ENCODE measurements at places on chromosomes 16 and 17.

GRCh38 chr17:77286641-77287431, 146.1 kb downstream of the SEC14L1 start:
- no peak for DNase-seq

- DNase-seq, result no peak
Measured at GRCh38 chr17:71849783-71850768, 270.7 kb upstream of the SOX9 start.

GRCh38 chr16:84109598-84110335, 7.0 kb downstream of the MBTPS1 start:
- no peak for DNase-seq

DNA sequence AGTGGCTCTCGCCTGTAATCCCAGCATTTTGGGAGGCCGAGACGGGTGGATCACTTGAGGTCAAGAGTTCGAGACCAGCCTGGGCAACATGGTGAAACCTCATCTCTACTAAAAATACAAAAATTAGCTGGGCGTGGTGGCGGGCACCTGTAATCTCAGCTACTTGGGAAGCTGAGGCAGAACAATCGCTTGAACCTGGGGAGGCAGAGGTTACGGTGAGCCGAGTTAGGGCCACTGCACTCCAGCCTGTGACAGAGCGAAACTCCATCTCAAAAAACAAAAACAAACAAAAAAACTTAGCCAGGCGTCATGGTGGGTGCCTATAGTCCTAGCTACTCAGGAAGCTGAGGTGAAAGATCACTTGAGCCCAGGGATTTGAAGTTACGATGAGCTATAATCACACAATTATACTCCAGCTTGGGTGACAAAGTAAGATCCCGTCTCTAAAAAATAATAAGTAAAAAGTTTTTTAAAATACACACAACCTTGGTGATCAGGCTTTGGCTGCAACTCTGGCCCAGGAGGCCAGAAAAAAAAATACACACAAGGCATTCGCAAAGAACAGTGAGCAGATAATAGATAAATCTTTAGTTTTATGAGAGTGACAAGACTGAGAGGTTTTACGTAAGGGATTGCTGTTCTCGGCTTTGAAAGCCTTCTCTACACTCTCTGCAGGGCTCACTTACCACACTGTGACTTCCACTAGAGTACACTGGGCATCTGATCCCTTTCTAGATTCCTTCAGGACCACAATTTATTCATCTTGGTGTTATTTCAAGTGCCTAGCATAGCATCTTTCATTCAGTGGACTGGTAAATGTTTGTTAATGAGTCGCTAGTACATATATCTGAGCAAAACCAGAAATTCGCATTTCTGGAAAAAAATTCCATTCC, 5.9 kb downstream of the GSPT1 start:
- no peak for DNase-seq

GRCh38 chr16:77919761-77920415, 102.5 kb upstream of the CLEC3A start:
- no peak for DNase-seq

DNA sequence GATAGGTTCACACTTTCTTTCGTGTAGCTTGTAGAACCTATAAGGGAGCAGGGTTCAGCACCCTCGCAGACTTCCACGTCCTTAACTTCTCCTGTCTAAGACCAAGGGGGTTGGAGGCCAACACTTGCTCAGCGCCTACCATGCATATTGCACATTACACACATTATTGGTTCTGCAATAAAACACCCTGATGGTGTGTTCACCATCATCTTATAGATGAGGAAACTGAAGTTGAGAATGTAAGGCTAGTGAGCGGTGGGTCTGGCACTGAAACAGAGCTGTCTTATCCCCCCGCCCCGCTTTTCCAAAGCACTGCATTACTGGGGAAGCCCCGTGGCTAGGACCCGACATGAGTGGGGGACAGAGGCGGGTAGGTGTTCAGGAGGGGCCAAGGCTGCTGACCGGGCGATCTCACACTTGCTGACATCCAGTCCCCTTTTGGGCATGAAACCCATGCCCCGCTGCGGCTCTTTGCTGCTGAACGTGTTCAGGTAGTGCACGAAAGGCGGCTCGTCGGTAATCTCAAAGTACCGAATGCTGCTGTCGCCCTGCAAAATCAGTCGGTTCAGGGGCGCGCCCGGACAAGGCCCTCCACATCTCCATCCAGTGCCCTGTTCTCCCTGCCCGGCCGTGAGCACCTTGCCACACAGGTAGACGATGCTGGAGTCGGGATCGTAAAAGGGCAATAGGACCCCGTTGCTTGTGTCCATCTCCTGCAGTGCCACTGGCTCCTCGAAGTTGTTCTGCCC, 6.2 kb downstream of the CORO6 start:
- DNase-seq, result no peak

- DNase-seq, result no peak
Measured at GRCh38 chr17:29968271-29968670, 26.8 kb downstream of the EFCAB5 start.

DNA sequence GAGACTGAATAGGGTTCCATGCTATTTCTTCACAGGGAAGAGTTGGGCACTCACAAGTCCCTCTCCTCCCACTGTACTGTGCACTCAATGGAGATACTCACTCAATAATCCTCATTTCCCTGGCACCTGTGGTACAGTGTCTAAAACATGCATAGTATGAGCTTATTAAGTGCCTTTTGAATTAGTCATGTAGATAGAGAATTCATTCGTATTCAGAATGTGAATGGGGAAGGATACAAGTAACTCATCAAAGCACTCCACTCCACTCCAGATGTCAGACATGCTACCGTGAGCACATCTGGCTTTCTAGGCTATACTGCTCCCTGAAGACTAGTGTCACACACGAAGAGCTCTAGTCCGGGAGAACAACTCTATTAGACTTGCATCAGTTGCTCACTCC, 6.3 kb downstream of the C17orf75 start:
- DNase-seq, result no peak

GRCh38 chr16:4327386-4328045, 11.6 kb downstream of the GLIS2 start:
- no peak for DNase-seq

GRCh38 chr17:77916703-77917481, 41.6 kb upstream of the TNRC6C start:
- DNase-seq, result no peak

GRCh38 chr17:17048106-17048505, 5.8 kb downstream of the MPRIP start:
- no peak for DNase-seq

DNA sequence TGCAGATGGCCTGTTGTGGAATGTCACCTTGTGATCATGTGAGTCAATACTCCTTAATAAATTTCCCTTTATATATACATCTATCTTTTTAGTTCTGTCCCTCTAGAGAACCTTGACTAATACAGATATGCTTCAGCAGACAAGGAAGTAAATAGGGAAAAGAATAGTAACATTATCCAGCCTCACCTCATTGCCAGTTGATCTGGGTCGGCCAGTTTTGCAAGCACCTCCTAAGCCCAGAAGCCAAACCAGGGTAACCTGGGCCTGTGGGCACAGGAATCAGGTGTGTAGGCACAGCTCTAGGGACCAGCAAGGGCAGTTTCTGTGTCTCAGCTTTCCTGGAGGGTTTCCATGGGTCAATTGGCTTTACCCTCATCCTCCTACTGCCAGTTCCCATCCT, 11.9 kb upstream of the CCL17 start:
- no peak for DNase-seq

GRCh38 chr17:39538866-39539265, 68.9 kb downstream of the NEUROD2 start:
- no peak for DNase-seq

- DNase-seq, result no peak
Measured at GRCh38 chr17:66477615-66478283, 175.3 kb downstream of the PRKCA start.

DNA sequence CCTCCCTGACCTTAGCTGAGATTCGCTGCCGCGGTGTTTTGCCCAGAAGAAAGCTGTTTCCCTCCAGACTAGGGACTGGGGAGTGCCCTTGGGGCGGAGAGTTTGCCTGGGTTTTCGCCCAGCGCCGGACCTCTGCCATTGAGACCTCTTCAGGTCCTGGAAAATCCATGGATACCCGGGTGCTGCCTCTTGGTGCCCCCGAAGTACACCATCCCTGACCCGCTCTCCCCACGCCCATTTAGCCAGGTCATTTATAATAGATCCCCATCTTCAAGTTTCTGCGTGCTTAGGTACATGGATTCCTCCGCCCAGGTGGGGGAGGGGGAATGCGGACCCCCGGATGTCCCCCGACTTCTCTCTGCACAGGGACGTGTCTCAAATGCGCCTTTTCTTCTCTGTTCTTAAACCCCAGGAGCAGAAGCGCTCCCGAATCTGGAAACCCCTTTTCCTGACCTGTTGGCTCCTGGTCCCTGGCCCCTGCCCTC, 15.0 kb upstream of the CBX8 start:
- no peak for DNase-seq

DNA sequence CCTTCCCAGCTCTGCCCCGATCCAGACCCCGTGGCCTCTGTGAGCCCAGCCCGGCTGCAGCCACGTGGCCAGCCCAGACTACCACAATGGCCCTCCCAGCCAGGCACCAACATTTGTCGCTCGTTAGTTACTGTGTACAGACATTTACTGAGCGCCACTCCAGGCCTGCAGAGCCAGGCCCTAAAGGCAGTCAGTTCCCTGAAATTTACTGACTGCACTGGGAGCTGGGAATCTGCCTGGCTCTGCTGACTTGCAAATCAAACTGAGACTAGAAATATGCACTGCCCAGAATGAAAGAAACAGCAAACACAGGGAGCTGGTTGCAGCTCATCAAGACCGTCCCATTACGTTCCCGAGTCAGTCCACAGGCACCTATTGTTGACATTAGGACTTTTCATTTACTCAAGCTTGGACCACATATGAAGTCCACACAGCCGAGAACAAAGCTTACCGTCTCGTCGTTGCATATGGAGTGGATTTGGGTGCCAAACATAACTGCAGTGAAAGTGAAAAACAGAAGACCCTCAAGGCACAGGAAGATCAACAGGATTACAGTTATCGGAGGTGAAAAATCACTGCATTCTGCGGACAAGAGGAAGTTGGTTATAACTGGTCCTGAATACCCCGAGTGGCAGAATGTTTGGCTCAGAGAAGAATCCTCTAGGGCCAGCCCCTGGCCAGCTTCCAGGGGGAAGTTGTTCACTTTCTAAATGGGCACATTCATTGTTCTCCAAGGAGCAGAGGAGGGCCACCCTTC, 34.5 kb downstream of the ZDHHC7 start:
- DNase-seq, result no peak

- no peak for DNase-seq
Measured at GRCh38 chr17:79191270-79191934, 116.8 kb downstream of the ENGASE start.

DNA sequence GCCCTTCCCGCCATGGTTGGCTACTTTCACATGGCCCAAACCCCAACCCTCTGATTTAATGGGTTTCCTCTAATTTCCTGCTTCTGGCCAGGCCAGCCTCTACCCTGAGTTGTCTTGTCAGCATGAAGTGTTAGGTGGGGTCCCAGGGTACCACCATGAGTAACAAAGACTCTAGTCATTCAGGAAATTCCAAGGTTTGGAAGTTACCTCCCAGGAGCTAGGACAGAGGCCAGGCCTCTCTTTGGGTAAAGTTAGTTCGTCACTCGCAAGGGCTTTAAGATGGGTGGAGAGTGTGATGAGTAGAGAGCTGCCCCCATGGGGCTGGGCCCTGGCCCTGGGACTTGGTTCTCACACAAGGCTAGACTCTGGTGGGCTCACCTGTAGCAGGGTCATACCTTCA, 54.6 kb downstream of the PLD6 start:
- no peak for DNase-seq

- DNase-seq, result no peak
Measured at GRCh38 chr17:38672788-38673706, 1.7 kb downstream of the EPOP start.

DNA sequence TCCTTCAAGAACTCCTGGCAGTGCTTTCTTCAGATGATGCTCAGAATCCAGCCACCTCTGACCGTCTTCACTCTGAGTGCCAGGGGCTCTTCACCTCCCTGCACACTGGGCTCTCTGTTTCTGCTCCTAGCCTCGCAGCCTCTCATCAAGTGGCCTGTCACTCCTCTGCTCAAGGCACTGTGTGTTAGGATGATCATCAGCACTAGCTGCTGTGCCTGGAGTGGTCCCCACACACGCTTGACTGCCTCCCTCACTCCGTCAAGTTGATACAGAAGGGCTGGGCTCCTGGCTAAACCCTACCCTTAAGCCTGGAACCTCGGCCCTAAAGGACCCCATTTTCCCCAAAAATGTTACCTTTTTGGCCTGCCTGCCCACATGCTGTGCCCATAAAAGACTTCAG, 15.6 kb downstream of the KRT9 start:
- DNase-seq, result no peak

- DNase-seq, result no peak
Measured at GRCh38 chr17:30545024-30545423, 67.8 kb downstream of the GOSR1 start.

- no peak for DNase-seq
Measured at GRCh38 chr17:44087319-44087718, 16.8 kb downstream of the G6PC3 start.

GRCh38 chr17:41176744-41177387, 1.2 kb downstream of the KRTAP4-2 start:
- DNase-seq, result no peak

DNA sequence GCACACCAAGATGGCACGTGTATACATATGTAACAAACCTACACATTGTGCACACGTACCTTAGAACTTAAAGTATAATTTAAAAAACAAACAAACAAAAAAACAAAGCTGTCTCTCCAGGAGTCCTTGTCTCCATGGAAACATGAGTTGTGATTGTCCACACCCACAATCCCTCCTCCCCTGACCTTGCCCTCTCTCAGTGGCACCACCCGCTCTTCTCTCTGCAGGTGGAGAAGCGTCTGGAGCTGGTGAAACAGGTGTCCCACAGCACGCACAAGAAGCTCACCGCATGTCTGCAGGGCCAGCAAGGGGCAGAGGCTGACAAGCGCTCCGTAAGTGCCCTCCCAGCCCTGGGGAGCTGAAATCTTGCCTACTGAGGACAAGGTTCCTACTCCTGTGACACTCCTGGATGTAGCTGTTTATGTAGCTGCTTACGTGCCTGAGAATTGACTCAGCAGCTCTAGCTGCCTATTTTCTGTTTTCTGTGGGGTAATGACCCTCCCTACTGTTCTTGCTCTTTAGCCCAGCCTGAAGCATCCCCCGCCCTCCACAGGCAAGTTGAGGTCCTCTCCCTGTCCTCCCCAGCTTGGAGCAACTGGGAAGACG, 107.0 kb downstream of the ARHGAP44 start:
- DNase-seq, result no peak

- no peak for DNase-seq
Measured at GRCh38 chr16:83031524-83031923, 404.8 kb downstream of the CDH13 start.

DNA sequence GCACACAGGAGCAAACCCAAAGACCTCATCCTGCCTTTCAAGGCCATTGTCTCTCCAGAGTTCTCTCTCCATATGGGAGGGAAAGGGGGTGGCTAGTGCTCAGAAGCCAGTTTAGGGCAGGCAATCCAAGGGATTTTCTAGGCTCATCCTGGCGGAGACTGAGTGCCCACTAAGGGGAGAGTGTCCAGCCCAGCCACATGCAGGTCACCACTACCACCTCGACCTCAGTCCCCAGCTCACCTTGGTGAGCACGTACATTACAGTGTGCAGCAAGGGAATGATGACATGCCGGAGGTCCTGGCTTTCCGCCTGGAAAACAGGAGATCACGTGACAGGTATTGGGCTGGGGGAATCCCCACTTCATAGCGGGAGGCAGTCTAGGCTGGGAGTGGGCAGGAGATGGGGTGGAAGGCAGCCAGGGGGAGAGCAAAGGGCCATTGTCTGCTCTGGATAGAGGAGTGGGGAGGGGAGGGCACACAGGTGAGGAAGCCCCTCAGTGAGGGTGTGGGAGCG, 29.9 kb downstream of the PIK3R6 start:
- peak; percentile 62 for DNase-seq

- no peak for DNase-seq
Measured at GRCh38 chr16:85284141-85284817, 172.0 kb upstream of the CIBAR2 start.

All from type B pancreatic cell (in vitro differentiated cells).